ENCODE measurements at places on chromosomes 7 and 10.

DNA sequence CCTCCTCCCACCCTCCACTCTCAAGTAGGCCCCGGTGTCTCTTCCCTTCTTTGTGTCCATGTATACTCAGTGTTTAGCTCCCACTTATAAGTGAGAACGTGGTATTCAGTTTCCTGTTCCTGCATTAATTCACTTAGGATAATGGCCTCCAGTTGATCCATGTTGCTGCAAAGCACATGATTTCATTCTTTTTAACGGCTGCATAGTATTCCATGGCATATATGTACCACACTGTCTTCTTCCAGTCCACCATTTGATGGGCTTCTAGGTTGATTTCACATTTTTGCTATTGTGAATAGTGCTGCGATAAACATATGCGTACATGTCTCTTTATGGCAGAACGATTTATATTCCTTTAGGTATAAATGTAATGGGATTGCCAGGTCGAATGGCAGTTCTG lies 51.0 kb downstream of the FAM171A1 start:
- DNase-seq = no peak

GRCh38 chr10:1174022-1174421 lies 117.8 kb downstream of the WDR37 start:
- DNase-seq = no peak

DNA sequence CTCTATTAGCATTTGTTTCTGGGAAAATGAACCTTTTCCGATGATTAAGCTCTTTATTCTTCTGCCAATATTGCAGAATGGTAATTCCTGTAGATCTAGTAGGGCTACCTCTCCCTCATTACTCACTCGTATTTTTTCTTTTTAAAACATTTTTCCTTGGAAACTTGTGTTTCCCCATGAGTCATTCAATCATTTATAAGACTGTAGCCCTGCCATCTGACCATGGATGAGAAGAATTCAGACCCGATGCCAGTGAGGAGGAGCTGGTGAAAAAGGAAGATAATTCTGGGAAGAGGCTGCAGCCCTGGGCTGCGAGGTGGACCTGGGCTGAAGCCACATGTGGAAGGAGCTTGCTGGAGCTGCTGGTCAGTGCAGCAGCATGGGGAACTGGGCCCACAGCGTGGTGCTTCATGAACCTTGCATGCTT lies 242.8 kb downstream of the KLF6 start:
- peak; percentile 65 for DNase-seq

DNA sequence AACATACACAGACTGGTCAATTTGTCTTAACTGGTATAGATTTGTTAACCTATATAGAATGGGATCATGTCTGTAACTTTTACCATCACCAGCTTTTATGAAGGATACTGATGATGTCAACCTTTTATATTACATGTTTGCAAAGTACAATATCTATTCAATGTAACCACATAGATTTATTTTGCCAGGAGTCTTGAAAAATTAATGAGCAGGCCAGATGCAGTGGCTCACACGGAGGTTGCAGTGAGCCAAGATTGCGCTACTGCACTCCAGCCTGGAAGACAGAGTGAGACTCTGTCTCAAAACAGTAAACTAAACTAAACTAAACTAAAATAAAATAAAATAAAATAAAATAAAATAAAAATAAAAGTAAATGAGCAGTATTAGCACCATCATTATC lies 30.0 kb upstream of the PARD3 start:
- DNase-seq = no peak

Data from mammary epithelial cell (primary cell).